ENCODE measurements at places on chromosomes 1 and 21.
A peak's percentile ranks its signal among the peaks of the same experiment; 100 is the strongest.

- DNase-seq = peak; percentile 67
Observed at GRCh38 chr1:99457381-99458165, 188.3 kb upstream of the PALMD start.

DNA sequence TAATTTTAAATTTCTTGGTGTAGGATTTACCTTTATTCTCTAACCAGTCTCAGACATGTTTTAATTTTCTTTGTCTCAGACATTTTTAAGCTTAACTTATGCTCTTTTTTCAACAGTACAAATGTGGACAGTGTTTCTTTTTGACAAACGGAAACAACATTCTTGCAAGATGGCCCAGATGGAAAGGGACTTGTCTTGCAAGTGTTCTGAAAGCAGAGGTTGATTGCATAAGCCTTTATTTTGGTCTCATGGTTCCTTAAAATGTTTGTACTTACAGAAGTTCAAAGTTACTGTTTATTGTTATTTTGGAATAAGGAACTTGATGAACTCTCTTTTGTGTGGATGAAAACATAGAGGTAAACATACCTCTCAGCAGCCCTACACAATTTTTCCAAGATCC, 22.9 kb downstream of the SMAP2 start:
- no peak for DNase-seq

DNA sequence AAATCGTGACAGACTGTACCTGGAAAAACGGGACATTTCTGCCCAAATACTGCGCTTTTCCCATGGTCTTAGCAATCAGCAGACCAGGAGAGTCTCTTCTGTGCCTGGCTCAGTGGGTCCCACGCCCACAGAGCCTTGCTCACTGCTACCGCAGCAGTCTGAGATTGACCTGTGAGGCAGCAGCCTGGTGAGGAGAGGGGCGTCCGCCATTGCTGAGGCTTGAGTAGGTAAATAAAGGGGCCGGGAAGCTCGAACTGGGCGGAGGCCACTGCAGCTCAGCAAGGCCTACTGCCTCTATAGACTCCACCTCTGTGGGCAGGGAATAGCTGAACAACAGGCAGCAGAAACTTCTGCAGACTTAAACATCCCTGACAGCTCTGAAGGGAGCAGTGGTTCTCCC, 203.1 kb downstream of the DENND1B start:
- DNase-seq = no peak

DNA sequence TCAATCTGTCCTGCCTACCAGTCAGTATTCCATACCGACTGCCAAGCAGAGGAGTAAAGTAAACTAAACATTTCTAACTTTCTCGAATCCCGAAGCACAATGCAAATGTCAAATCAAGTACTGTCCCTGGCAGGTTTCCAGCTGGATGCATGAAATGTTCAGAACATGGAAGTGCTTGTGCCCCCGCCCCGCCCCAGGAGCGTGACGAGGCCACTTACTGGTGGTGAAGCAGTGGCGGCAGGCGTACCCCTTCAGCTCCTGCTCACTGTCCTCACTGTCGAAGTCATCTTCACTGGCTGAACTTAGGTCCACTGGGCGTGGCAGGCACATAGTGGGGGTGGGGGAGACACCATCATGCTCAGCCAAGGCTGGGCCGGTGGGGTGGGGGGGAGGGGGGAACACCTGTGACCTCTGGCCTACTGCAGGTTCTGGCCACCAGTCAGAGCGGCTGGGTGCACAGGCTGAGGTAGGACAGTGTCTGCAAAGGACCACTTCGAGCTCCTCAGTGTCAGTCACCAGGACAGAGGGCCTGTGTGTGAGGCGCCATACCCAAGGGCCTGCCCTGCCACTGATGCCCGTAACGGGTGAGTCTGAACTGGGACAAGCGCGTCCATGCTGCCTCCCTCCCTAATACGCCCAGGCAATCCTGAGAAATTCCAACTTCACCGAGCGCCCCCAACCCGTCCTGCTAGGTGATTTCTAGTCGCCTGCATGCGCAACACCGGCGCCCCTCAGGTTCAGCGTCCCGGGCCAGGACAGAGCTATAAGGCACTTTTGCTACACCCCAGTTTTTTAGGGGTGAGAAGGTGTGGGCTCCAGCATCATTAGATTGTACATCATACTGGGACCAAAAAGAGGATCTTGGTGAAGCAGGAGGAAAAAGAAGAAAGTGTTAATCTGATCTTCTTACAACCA, 46.9 kb downstream of the SLC45A1 start:
- no peak for DNase-seq

DNA sequence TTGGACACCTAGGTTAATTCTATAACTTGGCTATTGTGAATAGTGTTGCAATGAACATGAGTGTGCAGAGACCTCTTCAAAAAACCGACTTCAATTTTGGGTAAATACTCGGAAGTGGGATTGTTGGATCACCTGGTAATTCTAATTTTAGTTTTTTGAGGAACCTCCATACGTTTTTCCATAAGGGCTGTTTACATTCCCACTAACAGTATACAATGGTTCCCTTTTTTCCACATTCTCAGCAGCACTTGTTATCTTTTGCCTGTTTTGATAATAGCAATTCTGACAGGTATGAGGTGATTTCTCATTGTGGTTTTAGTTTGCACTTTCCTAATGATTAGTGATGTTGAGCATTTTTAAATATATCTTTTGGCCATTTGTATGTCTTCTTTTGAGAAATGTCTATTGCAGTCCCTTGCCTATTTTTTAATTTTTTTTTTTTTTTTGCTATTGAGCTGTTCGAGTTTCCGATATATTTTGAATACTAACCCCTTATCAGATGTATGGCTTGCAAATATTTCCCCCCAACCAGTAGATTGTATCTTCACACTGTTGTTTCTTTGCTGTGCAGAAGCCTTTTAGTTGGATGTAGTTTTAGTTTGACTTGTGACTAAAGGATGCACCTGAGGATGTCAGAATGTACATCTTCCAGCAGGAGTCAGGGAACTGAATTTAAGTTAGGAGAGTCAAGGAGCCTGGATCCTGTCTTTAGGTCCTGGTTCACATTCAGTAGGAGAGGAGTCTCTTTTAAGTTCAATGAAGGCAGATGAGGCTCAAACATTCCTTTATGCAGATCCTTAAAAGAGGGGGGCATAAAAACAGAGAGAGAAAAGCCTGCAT, 120.0 kb downstream of the S1PR1 start:
- no peak for DNase-seq

DNA sequence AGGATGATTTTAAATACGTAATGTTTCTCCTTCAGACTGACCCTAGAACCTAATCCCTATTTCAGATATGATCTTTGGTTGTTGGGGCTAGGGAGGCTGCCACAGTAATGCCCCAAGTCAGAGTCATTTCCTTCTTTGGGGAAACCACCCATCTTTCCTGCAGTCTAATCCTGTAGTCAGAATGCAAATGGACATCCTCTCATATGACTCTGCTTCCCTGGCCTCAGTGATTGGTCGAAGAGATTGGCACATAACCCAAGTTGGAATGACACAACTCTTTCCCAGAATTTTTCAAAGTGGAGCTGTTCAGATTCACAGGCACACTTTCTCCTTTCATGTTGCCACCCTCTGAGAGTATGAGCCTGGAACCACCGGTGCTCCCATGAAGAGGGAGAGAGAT, 58.8 kb upstream of the ZNF644 start:
- DNase-seq = no peak

DNA sequence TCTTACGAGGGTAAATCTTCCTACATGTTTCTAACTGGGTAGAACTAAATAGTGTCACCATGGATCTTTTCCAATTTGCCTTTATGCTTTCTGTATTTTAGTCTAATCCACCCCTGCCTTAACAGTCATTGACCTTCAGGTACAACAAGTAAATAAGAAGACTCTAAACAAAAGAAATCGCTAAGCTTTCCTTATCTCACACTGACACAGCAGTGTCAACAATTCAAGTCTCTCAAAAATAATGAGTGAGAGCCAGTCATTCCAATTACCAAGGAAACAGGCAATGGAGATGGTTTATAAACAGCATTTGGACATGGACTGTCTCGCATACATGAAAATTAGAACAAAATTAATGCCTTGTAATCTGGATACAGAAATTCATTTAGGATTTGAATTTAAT, 365.8 kb downstream of the VAV3 start:
- DNase-seq = no peak

GRCh38 chr1:88472298-88472697, 211.8 kb upstream of the PKN2 start:
- DNase-seq = no peak

- DNase-seq = no peak
Observed at GRCh38 chr1:26910343-26911160, 3.2 kb downstream of the NR0B2 start.

DNA sequence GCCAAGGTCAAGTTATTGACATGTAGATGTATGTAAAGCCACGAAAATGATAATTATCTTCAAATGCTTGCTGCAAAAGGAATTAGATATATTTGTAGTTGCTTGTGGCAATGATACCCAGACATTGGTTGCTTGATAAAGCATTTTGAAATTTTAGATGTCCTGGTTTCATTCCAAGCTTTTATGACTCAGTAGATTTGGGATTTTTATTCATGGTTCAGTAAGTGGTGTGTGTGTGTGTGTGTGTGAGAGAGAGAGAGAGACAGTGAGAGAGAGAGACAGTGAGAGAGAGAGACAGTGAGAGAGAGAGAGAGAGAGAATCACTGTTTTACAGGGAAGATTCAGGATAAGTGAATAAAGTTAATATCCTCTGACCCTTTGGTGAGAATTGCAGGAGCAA, 498.2 kb upstream of the C1orf87 start:
- DNase-seq = no peak

GRCh38 chr1:151513626-151514121, 2.5 kb downstream of the CGN start:
- DNase-seq = no peak

DNA sequence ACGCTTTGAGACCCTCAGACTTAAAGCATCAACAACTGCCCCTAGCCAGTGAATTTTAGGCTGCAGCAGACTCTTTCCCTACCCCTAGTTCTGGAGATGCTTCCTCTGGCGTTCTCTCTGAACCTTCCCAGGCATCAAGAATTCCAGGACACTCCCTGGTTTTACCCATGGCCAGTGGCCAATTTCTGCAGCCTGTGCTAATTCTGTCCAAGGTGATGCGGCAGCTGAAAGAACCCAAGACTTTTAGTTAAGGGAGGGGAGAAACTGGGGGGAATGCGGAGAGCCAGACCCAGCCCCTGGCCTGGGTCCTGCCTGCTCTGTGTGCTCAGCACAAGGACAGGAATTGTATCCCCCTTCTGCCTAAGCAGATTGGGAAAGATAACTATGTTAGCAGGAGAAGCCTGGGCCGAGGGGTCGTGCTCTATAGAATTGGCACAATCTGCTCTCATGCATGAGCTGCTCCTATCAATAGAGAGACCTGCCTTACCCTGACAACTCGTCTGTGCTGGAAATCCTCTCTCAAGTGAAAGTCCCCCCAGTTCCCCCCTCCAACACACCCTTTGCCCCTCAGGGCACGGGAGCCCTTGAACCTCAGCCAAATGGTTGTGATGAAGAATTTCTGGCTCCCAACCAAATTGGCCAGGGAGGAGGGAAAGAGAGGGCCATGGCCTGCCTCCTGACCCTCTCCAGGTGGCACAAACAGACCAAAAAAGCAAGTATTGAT, 5.4 kb upstream of the GJA8 start:
- DNase-seq = no peak

GRCh38 chr1:70247122-70247521, 25.9 kb downstream of the SRSF11 start:
- no peak for DNase-seq

DNA sequence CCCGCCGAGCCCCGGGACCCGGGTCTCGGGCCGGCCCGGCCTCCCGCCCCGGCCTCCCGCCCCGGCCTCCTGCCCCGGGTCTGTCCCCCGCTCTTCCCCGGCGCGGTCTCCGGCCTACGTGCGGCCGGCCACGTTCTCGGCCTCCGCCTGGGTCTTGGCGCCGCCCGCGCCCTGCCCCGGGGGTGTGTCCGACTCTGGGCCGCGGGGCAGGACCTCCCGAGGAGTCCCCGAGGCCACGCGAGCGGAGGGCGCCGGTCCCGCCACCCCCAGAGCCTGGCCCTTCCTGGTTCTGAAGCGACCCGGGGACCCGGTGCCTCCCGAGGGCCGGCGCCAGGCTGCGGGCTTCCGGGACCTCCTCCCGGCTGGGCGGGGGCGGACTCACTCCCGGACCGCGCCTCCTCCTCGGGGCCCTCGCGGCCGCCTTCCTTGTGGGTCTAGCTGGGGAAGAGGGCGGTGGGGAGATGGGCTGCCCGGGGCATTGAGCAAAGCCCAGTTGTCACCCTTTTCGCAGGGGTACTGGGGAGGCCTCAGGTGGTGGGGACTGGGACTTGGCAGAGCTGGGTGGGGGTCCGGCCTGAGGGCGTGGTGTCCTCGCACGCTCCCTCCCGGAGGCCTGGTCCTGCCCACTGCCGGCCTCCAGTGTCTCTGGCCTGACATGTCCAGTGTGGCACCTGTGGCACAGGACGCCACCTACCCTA, 558 bp downstream of the PFKL start:
- DNase-seq = no peak

DNA sequence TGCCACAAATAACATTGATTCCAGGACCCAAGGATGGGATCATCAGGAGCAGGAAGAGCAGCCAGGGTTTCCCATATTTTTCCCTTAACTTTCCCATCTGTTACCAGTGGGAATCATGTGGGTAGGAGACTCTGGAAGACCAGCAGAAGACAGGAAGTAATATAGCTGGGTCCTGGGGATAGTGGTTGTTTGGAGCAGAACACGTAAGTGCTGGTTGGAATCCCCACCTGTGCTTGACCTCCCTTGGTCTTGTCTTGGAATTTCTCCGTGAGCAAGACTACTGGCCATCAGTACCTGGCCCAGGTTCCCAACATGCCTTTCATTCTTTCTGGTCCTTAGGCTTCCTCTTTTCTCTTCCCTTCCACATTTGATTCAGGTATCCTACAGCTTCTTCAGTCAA, 20.9 kb upstream of the SLC27A3 start:
- no peak for DNase-seq

- DNase-seq = no peak
Observed at GRCh38 chr1:118136187-118136941, 48.7 kb downstream of the SPAG17 start.

GRCh38 chr1:211641942-211642341, 33.5 kb downstream of the NEK2 start:
- no peak for DNase-seq

GRCh38 chr1:41481109-41481775, 3.2 kb downstream of the EDN2 start:
- no peak for DNase-seq

GRCh38 chr1:161069731-161070270, at the start of gene ARHGAP30:
TSS of gene ARHGAP30 (minus strand) at chr1:161069891. CDS start at chr1:161069624, 267 bp downstream.
- no peak for DNase-seq

GRCh38 chr1:207960346-207960745, 49.4 kb upstream of the CD34 start:
- no peak for DNase-seq

- DNase-seq = peak; percentile 60
Observed at GRCh38 chr1:183942933-183943693, 94.4 kb downstream of the COLGALT2 start.

DNA sequence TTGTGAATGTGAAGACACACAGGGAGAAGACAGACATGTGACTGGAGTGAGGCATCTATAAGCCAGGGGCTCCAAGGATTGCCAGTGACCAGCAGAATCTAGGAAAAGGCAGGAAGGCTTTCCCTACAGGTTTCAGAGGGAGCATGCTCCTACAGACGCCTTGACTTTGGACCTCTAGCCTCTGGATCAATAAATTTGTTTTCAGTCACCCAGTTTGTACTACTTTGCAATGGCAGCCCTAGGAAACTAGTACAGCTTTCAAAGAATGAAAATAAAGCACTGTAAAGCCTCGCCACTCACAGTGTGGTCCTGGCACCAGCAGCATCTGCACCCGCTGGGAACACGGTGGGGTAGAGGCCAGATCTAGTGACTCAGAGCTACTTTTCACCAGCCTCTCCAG, 510.0 kb downstream of the LTN1 start:
- no peak for DNase-seq

GRCh38 chr21:31351960-31352359, 7.9 kb upstream of the TIAM1 start:
- no peak for DNase-seq

- DNase-seq = no peak
Observed at GRCh38 chr1:29426701-29427279, 190.5 kb downstream of the PTPRU start.
